ENCODE measurements at places on chromosomes 4 and X.

- no peak for DNase-seq
These were observed 159.8 kb upstream of the PUDP start for GRCh38 chrX:7307720-7308119.

DNA sequence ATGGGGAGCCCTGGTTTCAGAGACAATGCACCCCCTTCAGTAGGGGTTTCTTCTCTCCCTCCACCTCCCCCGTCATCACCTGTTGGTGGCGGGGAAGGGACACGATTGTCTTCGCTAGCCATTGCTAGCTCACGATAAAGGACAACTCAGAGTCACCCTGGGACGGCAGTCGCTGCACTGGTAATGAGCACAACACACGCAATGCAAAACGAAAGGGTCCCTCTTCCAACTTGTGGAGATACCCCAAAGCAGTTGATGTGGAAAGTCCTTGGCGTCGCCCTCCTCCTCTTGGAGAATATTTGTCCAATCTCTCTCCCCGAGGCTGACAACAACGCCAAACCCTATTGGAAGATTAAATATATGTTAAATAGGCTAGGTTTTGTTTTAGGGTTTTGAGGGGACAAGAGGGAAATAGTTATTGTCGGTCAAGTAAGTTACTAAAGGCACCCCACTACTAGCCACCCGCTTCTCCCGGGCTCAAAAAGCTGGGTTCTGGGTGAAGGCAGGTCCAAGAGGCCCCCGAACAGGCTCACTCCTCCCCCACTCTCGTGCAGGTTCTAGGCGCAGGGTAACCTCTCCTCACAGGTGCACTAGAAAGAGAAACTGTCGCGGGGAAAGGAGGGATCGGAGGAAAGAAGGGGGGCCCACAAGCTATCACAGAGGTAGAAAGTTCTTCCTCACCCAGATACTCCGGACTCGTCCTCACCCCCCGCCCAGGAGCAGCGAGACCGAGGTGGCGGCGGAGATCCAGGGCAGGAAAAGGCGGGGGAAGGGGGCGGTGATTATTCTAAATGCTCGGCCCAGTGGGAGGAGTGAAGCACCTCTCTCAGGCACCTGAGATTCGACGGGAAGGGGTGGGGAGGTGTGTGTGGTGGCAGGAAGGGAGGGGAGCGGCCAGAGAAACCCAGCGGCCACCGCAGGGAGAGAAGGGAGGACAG is at the start of gene LRBA:
Gene LRBA, minus strand, starts transcription at position 764 of the 938 bp plus-strand sequence. Its CDS starts 642 bp downstream, at position 122.
- DNase-seq: peak; percentile 22

DNA sequence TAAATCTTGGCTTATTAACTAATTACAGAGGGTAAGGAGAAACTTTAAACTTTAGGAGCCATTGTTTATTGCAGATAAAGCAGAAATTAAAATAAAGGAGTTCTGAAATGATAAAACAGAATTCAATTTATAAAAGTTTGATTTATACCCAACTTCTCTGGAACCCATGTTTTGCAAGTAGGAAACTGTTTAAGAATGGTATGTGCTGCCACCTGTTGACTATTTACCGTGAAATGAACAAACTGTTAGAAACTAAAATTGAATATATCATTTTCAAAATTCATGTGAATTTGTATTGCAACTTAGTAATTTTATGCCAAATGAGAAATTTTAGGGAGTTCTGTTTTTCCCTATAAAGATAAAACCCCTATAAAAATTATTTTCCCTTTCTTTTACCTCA is 11.0 kb upstream of the TBC1D8B start:
- DNase-seq: peak; percentile 10

DNA sequence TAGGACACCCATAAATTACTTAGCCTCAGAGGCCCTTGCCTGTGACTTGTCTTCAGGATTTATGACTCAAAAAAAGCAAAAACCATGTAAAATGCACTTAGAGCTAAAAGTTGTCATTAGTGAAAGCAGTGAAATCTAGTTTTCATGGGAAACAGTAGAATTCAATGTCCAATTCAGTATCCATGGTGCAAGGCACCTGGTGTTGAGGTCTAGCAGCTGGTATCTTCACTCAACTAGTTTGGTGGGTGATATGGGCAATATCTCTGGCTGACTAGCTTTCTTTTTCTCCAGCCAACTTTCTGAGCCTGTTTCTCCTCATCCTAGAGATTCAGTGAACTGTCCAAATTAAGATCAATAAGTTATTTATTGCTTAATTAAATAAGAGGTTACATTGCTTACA is 229.8 kb upstream of the NDST4 start:
- no peak for DNase-seq

GRCh38 chr4:186918466-186918865 is 194.8 kb upstream of the FAT1 start:
- DNase-seq: no peak

DNA sequence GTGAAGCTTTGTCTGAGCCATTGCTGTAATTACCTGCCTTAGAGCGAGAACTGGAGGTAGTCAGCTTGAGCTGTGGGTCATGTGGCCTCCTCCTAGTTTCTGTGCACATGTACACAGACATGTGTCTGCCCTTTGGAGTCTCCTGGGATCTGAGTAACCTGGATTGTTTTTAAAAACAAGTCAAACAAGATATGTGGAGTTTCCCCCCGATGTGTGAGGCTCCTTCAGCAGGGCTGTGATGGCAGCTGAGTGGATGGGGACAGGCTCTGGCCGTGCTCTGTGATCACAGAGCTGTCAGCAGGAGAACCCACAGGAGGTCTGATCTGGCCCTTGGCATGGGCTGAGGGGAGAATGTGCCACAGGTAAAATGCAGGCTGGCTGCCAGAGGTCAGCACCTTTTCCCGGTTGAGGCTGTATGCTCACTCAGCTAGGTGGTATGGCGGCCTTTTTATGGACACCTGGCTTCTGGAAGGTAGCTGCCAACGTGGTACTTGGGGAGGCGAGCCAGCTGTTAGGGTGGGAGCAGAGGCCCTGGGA is 38.4 kb downstream of the NOP14 start:
- DNase-seq: no peak

DNA sequence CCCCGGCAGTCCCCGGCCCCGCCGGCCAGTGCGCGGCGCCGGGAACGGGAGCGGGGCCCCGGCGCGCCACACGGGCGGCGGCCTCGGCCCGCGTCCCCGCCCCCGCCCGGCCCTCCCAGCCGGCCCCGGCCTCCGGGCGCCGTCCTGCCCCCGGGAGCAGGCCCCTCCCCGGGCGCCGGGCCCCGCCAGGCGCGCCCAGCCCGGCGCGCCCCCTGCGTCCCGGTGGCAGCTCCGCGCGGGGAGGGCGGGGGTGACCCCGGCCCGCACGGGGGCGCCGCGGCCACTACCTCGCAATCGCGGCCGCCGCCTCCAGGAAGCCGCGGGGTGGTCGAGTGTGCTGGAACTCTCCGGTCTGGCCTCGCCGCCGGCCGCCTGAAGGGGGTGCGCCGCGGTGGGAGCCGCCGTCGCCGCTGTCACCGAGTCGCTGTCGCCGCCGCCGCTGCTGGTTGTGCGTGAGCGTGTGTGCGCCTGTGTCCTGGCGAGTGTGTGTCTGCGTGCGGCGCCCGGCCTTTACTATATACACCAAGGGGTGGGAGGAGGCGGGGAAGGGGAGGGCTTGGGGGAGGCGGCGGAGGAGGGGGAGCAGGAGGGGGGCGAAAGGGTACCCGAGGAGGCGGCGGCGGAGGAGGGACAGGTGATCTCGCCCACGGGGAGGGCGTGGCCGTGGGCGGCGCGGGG is at the start of gene RAI2:
Gene RAI2, minus strand, starts transcription at position 488 of the 678 bp plus-strand sequence. CDS start 59,288 bp downstream, outside the sequence.
- no peak for DNase-seq

Measured in fibroblast of upper back skin (primary cell).